ENCODE measurements at places on chromosomes 2 and 18.

- DNase-seq = no peak
Measured at GRCh38 chr2:150191349-150191748, 296.1 kb downstream of the RND3 start.

DNA sequence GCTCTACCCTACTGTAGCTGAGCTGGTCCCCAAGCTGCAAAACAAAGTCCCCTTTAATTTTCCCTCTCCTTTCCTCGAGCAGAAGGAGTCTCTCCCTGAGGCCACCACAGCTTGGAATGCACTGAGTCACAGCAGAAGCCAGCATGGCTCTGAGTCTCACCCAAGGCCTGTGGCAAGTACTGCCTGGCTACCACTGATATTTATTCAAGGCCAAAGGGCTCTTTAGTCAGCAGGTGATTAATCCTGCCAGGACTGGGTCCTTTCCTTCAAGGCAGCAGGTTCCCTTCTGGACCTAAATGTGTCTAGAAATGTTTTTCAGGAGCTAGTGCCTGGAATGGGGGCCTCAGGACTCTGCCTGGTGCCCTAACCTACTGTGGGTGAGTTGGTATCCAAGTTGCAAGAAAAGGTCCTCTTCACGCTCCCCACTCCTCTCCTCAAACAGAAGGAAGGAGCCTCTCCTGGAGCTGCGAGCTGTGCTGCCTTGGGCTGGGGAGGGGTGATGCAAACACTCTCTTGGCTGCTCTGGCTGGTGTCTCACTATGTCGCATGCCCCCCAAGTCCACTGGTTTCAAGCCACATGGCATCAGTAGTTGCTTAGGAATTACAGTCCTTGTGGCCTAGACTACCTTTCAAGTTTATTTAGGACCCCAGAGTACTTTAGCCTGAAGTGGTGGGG lies 53.4 kb downstream of the CD28 start:
- DNase-seq = no peak

GRCh38 chr2:160289831-160290230 lies 89.8 kb upstream of the ITGB6 start:
- no peak for DNase-seq

- no peak for DNase-seq
Measured at GRCh38 chr2:9750224-9751215, 92.8 kb upstream of the TAF1B start.

DNA sequence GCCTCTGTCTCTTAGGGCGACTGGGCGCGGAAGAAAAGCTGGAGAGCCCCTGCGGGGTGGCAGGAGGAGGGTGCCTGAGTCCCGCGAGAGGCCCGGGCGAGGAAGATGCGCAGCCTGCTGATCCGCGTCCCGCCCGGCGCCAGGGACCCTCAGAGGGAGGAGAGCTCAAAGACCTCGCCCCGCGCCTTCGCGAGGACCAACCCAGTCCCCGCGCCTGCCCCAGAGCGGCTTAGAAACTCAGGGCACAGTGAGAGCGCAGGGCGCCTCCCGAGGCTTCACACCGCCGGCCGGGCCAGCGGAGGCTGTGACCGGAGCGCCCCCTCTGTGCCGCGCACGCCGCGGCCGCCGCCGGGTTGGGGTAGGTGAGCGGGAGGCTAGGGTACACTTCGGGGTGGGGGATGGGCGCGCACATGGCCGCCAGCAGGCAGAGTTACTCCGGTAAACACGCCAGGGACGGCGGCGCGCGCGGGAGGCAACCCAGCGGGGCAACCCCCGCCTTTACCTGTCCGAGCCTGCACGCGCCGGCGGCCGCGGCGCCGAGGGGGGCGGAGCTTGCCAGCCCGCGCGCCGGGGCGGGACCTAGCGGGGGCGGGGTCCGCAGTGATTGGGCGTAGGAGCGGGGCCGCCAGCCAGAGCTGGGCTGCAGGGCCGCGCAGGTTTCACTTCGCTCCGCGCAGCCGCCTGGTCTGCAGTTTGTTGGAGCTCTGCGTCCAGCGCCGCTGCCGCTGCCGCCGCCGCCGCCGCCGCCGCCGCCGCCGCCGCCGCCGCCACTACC lies at the start of gene BCL2L11:
Gene BCL2L11, plus strand, starts transcription at position 662 of the 775 bp plus-strand sequence. CDS start 2,832 bp downstream, outside the sequence.
- peak; percentile 96 for DNase-seq

GRCh38 chr2:70851704-70852103 lies 16.1 kb upstream of the CD207 start:
- DNase-seq = peak; percentile 65

GRCh38 chr2:37156071-37156856 lies 516 bp downstream of the EIF2AK2 start:
- DNase-seq = peak; percentile 10

DNA sequence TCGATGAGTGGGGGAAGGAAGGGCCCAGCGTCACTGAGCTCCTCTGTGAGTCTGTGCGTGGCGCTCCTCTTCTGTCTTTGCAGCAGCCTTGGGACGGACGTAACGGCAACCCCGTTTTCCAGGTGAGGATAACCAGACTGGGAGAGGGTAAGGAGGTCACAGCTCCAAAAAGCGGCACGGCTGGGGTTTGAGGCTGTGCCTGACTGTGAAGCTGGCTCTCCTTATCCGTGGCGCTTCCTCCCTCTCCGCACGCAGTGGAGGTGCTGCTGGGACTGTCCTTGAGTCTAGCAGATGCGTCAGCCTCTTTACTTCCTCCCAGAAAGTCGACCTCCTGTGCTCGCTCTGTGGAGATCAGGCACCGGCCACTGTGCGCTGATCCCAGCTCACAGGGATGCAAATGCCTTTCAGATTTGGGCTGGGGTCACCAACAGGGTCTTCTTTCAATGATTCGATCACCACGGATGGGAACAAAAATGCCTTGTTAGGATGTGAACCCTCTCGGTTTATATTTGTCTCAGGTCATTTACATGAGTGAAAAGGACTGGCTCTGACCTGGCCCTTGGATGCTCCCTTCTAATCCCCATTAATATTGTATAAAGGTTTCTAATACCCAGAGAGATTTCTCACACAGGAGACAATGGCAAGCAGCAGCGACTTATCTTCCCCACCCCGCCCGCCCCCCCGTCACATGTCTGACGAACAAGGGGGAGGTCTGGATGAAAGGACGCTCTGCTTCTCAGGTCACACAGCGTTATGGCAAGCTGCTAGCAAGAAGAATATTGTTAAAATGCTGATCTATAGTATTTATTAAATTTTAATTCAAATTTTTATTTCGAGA lies 30.1 kb upstream of the E2F6 start:
- DNase-seq = no peak
